ENCODE measurements at places on chromosomes 13 and 19.

DNA sequence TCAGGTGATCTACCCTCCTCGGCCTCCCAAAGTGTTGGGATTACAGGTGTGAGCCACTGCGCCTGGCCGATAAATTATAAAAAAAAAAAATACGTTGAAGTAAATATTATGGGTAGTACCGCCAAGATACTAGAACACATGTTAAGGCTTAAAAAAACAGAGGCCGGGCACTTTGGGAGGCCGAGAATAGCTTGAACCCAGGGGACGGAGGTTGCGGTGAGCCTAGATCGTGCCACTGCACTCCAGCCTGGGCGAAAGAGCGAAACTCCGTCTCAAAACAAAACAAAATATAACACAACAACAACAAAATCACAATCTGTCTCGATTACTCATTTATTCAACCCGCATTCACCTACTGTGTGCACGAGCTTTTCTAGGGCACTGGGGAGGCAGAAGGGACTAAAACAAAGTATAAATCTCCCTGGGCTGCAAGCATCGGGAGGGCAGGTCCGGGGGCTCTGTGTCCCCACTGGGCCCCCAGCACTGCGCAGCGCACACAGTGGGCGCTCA lies 1.3 kb upstream of the BICRA start:
- peak overlapping the region; percentile 95 for H3K4me3 ChIP-seq
- no peaks in the 10 kb centered on the region for H3K36me3 ChIP-seq
- DNase-seq: no peak
- H3K4me1 ChIP-seq: peaks cover 4% of the 10 kb centered on the region
- peak overlapping the region; percentile 89 for H3K27ac ChIP-seq

DNA sequence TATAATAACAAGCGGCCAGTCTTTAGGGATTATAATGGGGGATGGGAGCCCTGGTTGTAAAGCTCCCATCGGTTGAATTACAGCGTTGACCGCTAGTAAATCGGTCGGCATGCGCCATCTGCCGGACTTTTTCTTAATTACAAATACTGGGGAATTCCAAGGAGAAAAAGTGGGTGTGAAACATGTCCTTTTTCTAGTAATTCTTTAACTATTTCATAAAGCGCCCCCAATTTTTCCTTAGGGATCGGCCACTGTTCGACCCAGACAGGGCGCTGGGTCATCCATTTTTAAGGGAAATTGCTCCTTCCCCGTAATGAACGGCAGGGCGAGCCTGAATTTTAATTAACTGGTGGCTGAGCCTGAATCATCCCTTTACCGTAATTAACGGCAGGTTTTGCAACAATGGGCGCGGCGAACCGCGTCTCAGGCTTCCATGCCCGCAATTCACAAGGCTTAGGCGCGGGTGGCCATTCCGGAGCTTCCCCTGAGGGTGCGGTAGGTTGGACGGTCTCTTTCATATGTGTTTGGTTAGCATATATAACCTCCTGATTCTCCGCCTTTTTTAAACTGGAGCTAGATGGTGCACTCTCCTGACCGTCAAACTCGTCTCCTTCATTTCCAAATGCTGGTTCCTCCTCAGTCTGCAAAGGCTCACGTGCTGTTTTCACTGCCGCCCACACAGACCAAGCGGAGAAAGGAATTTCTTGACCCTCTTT lies 30.2 kb upstream of the EVI5L start:
- H3K36me3 ChIP-seq: no peaks in the 10 kb centered on the region
- H3K27me3 ChIP-seq: no peaks in the 10 kb centered on the region
- H3K4me1 ChIP-seq: no peaks in the 10 kb centered on the region
- no peak for DNase-seq

DNA sequence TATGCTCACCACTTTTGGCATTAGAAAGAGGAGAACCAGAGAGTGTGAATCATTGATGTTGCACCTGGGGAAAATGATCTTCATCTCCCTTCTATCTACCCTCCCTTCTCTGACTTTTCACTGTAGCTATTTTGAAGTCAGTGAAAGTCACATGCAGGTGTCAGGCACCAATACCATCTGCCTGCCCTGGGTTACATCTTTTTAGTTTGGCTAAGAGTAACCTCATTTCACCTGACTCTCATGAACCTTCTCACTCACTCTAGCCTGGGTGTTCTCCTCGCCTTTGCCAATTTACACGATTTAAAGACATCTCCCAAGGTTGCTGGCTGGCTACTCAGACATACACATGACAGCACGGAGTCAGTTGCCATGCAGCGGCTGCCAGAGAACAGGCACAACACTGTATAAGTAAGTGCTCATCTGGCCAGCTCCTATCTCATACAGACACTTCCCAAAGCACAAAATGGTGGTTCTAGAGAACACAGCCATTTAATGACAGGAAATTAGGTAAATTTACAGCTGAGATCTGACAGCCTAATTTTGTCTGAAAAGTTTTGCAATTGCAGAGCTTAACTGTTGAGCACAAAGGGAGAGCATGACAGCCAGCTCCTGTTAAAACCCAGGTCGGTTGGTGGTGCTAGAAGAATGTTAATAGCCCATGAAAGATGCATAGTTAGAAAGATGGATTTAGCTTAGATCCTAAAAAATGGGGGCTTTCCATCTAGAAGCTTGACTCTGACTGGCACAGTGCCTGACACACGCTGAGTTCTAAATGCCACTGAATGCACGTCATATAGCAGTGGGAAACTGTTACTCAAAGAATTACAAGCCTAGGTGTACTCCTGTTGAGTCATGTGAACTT lies 32.5 kb downstream of the LCP1 start:
- no peaks in the 10 kb centered on the region for H3K4me1 ChIP-seq
- no peak overlapping the region for H3K27ac ChIP-seq
- H3K27me3 ChIP-seq: no peaks in the 10 kb centered on the region
- H3K4me3 ChIP-seq: no peak overlapping the region
- peaks cover 88% of the 10 kb centered on the region for H3K36me3 ChIP-seq

DNA sequence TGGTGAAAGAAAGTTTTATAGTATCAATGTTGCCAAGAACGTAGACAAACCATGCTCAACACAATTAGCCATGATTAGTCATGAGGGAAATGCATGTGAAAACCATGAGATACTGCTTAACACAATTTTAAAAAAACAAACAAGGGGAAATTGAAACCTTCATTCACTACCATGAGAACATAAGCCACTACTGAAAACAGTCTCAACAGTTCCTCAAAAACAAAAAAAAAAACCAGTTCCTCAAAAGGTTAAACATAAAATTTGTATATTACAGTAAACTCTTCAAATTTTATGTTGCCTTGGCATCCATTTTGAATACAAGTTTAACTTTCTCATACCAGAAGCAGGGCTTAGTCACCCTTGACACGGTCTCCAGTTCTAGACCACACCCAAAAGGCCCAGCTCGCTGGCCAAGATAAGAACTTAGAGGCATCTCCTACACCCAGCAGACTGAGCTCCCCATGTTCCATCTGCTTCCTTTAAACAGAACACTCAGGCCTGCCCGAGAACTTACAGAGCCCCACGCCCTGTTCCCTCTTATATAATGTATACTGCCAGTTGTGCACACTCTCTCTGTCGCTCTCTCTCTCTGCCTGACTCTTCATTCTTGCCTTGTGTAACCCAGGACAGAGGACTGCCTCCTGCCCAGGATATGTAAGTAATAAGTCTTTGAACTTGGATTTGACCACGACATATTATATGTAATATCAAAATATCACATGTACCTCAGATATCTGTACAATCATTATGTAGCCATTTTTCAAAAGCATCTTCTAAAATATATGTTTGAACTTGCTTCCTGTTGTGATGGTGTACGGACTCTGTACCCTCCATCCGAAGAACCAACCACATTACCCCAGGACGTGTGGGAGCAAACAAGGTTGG lies 67.4 kb downstream of the STK24 start:
- no peak overlapping the region for H3K4me3 ChIP-seq
- peak; percentile 39 for DNase-seq
- H3K4me1 ChIP-seq: peaks cover 40% of the 10 kb centered on the region
- H3K36me3 ChIP-seq: no peaks in the 10 kb centered on the region
- H3K27ac ChIP-seq: peak overlapping the region; percentile 64

GRCh38 chr13:57878291-57878690 lies 246.7 kb downstream of the PCDH17 start:
- H3K36me3 ChIP-seq: no peaks in the 10 kb centered on the region
- no peak for DNase-seq
- H3K4me1 ChIP-seq: no peaks in the 10 kb centered on the region
- no peak overlapping the region for H3K4me3 ChIP-seq
- no peaks in the 10 kb centered on the region for H3K27me3 ChIP-seq

GRCh38 chr13:38418286-38418685 lies 68.6 kb downstream of the UFM1 start:
- DNase-seq: no peak
- H3K36me3 ChIP-seq: no peaks in the 10 kb centered on the region
- no peaks in the 10 kb centered on the region for H3K27me3 ChIP-seq
- no peaks in the 10 kb centered on the region for H3K4me1 ChIP-seq

DNA sequence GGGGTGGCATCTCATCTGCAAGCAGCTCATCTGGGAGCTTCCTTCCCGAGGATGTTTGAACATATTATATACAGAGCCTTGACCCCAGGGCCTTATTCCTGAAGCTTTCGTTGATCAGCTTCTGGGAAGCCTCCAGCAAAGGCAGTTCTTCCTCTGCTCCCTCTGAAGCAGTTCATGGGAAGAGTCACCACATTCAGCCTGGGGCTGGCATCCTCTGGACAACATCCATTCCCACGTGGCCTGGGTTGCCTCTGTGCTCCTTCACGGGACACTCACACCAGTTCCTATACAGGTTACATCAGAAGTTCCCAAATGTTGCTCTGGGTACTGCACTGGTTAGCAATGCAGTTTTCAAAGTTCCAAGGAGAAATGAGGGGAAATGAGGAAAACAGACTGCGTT lies 29.6 kb downstream of the COL4A2 start:
- no peak for DNase-seq
- H3K4me3 ChIP-seq: no peak overlapping the region
- H3K4me1 ChIP-seq: peaks cover 10% of the 10 kb centered on the region
- no peaks in the 10 kb centered on the region for H3K27me3 ChIP-seq
- no peak overlapping the region for H3K27ac ChIP-seq

DNA sequence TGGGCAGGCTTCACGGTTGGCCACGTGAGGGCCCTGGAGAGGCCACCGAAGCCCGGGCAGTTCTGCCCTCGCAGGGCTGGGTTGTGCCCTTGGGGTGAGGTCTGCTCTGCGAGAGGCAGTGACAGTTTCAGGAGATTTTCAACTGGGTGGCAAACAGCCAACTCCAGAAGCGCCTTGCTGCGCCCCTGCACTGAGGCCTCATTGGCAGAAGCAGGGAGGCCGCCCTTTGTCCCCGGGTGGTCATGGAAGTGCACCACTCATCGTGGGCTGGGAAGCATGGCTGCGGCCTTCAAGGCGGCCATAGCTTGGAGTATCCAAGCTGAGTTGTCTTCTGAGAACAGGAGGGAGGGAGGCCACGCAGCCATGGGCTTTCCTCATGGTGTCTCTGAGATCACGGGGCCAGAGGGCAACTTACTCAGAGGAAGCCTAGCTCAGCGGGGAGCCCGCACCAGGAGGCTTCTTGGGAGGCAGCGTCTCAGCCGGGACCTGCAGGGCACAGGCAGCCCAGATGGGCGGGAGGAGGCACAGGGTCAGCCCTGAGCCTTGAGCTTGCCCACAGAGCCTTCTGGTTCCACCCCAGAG lies 14.8 kb downstream of the PLEKHJ1 start:
- H3K4me1 ChIP-seq: no peaks in the 10 kb centered on the region
- no peak overlapping the region for H3K4me3 ChIP-seq
- H3K36me3 ChIP-seq: peaks cover 45% of the 10 kb centered on the region
- H3K27ac ChIP-seq: no peak overlapping the region

- H3K4me3 ChIP-seq: no peak overlapping the region
- H3K27me3 ChIP-seq: no peaks in the 10 kb centered on the region
- no peaks in the 10 kb centered on the region for H3K4me1 ChIP-seq
- no peak overlapping the region for H3K27ac ChIP-seq
- no peaks in the 10 kb centered on the region for H3K36me3 ChIP-seq
These were observed 111.9 kb downstream of the EFNB2 start for GRCh38 chr13:106423530-106423929.

DNA sequence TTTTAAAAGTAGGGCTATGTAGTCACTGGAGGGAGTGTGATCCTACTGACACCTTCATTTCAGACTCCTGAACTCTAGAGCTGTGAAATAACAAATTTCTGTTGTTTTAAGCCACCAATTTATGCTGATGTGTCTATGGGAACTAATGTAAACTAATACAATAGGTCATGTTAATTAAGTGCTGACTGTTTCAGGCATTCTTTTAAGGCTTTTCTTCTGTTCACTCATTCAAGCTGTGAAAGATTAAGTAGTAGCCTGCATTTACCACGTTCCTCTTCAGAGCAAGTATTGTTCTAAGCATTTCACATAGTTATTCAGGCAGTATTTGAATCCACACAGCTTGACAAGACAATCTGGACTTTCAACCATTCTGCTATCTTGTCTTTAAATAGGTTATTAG lies 1135.0 kb downstream of the SLITRK1 start:
- no peaks in the 10 kb centered on the region for H3K4me1 ChIP-seq
- no peaks in the 10 kb centered on the region for H3K27me3 ChIP-seq
- H3K27ac ChIP-seq: no peak overlapping the region
- no peaks in the 10 kb centered on the region for H3K36me3 ChIP-seq
- DNase-seq: no peak

GRCh38 chr13:36344886-36345437 lies 1.2 kb downstream of the SPART start:
- peaks cover 8% of the 10 kb centered on the region for H3K4me1 ChIP-seq
- peak overlapping the region; percentile 91 for H3K27ac ChIP-seq
- no peaks in the 10 kb centered on the region for H3K36me3 ChIP-seq
- peak overlapping the region; percentile 80 for H3K4me3 ChIP-seq

DNA sequence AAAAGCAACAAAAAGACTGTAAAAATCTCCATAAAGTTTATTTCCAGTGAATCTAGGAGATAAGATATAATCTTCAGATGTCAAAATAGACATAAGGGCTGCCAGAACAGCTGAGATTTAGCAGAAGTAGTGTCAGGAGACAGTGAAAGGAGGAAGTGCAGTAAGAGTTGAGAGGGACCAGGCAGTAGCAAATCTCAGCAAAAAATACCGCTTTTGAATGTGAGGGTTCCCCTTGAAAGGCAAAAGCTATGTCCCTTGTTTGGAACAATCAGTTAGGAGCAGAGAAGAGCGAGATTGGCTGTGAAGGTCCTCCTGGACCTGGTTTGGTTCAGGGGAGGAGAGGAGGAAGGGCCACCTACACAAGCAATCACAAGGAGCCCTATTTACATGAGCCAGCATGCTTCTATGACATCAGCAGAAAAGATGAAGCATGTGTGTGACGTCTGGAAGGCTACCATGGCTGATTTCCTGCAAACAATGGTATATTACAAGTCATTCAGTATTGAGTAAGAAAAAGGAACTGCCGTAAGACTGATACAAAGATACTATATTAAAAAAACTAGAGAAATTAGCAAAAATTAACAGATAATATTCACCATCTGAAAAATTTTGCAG lies 98.9 kb upstream of the SIAH3 start:
- no peaks in the 10 kb centered on the region for H3K4me1 ChIP-seq
- no peak overlapping the region for H3K27ac ChIP-seq
- no peak for DNase-seq
- H3K27me3 ChIP-seq: no peaks in the 10 kb centered on the region
- H3K4me3 ChIP-seq: no peak overlapping the region

GRCh38 chr19:2487842-2488241 lies 11.9 kb downstream of the GADD45B start:
- no peaks in the 10 kb centered on the region for H3K36me3 ChIP-seq
- H3K4me3 ChIP-seq: no peak overlapping the region
- no peak for DNase-seq
- peaks cover 14% of the 10 kb centered on the region for H3K4me1 ChIP-seq

All from effector memory CD4-positive, alpha-beta T cell (primary cell).